Naive B cell (primary cell): ENCODE measurements at places on chromosomes 16 and 17. TPM values are rescaled to one million over a fixed set of nuclear protein-coding genes. Genes with fewer than 3 reads are reported as not detected.

GRCh38 chr17:40178660-40179059 is 1.4 kb downstream of the RAPGEFL1 start:
- H3K4me1 ChIP-seq = peaks cover 21% of the 10 kb centered on the region
- H3K27me3 ChIP-seq = no peaks in the 10 kb centered on the region
- H3K27ac ChIP-seq = no peak overlapping the region
- H3K4me3 ChIP-seq = peak overlapping the region; percentile 58

GRCh38 chr17:61461967-61462718 is 9.9 kb downstream of the TBX4 start:
- H3K4me1 ChIP-seq = peaks cover 31% of the 10 kb centered on the region
- H3K27me3 ChIP-seq = peaks cover 74% of the 10 kb centered on the region
- H3K4me3 ChIP-seq = peak overlapping the region; percentile 68
- no peak for DNase-seq

- no peak overlapping the region for H3K4me3 ChIP-seq
- H3K27me3 ChIP-seq = no peaks in the 10 kb centered on the region
- H3K27ac ChIP-seq = no peak overlapping the region
- no peak for DNase-seq
- H3K4me1 ChIP-seq = peaks cover 4% of the 10 kb centered on the region
Measured at GRCh38 chr17:45030733-45031132, 20.7 kb downstream of the DCAKD start.

DNA sequence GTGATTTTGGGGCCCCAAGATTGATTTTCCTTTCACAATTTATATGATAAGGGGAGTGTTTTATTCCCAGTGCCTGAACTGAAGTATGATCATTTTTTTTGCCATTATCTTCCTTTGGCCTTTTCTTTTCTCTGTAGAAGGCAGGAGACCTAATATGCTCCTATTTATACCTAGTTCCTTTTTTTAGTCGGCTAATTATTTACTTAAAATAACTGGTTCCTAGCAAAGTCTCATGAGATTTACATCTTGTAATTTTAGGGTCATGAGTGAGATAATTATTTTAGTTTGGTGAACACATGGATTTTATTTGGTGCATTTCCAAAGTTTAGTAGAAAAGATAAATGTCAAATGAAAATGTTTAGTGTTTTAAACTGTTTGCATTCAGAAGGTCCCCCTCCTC is 24.8 kb downstream of the SEC14L1 start:
- H3K4me3 ChIP-seq = peak overlapping the region; percentile 36
- peaks cover 69% of the 10 kb centered on the region for H3K4me1 ChIP-seq
- peaks cover 29% of the 10 kb centered on the region for H3K36me3 ChIP-seq
- no peaks in the 10 kb centered on the region for H3K27me3 ChIP-seq
- H3K27ac ChIP-seq = peak overlapping the region; percentile 86

GRCh38 chr16:50683689-50684374 is 2.7 kb upstream of the SNX20 start:
- peaks cover 53% of the 10 kb centered on the region for H3K4me1 ChIP-seq
- no peaks in the 10 kb centered on the region for H3K27me3 ChIP-seq
- peak overlapping the region; percentile 93 for H3K27ac ChIP-seq
- peak; percentile 78 for DNase-seq

PRRT2 gene
- not detected for polyA plus RNA-seq

TMEM204 gene
- 11.2 TPM for polyA plus RNA-seq

- DNase-seq = no peak
- peaks cover 24% of the 10 kb centered on the region for H3K36me3 ChIP-seq
- H3K27me3 ChIP-seq = no peaks in the 10 kb centered on the region
- H3K4me1 ChIP-seq = peaks cover 6% of the 10 kb centered on the region
Measured at GRCh38 chr17:55411463-55411855, 10.2 kb downstream of the MMD start.

DNA sequence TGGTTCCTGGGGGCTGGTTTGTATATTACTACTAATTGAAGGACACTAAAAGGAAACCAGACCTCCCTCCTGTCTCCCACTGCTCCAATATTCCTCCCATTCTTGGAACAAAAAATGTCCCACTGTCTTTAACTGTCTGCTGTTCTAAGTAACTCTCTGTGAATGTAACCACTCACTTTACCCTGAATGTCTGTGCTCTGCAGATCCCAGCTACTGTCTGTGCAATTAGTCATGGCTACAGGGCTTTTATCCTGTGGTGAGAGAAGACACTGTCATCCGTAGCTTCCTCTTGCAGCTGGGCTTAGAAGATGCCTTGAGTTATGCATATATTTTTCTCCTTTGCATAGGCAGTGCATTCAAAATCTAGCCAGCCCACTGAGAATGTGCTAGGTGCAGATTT is 853.8 kb downstream of the CDH8 start:
- no peaks in the 10 kb centered on the region for H3K36me3 ChIP-seq
- no peak overlapping the region for H3K4me3 ChIP-seq
- H3K27me3 ChIP-seq = no peaks in the 10 kb centered on the region
- no peaks in the 10 kb centered on the region for H3K4me1 ChIP-seq
- no peak overlapping the region for H3K27ac ChIP-seq

DNA sequence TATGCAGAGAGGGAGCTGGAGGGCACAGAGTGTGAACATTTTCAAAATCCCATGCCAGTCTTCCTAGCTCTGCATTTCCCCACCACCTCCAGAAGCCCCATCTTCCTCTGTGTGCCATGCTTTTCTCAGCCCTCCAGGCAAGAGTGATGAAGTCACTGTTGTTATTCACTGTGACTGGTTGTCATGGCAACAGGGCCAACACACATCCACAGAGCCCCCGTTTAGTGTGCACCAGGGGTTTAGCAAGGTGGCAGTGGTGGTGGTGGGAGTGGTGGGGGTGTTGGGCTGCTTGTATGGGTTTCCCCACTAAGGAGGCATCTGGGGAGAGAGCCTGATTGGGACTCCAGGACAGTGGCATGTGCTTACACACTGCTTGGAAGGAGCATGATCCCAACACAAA is 309.9 kb upstream of the ASIC2 start:
- no peaks in the 10 kb centered on the region for H3K36me3 ChIP-seq
- H3K4me3 ChIP-seq = no peak overlapping the region
- no peak overlapping the region for H3K27ac ChIP-seq

- H3K4me1 ChIP-seq = no peaks in the 10 kb centered on the region
- DNase-seq = no peak
- peaks cover 9% of the 10 kb centered on the region for H3K36me3 ChIP-seq
- H3K27me3 ChIP-seq = peaks cover 9% of the 10 kb centered on the region
Measured at GRCh38 chr17:72421128-72422092, 300.6 kb downstream of the SOX9 start.

DNA sequence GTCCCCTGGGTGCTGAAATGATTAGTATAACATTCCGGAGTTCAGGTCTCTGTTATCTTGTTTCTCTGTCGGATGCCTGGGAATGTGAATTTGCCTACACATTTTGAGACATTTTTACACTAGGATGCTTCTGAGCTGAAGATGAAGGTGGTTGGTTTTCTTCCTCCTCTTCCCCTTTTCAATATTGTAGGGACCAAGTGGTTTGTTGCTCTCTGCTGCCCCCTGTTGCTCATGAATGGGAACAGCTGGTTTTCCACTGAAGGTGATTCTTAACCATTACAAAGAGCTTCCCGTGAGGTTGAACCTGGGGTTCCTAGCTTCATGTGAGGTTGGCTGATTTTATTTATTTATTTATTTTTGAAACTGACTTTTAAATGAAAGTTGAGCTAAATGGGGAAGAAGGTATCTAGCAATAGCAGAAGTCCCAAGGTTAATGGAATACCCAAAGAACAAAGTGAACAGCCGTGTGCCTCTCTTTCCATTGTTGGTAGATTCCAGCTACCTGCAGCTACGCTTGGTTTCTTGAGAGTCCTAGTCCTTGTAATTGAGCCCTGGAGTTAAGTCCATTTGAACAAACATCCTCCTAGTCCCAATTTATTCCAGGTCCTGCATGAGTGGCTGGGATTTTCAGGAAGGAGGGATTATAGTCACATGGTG is 983.9 kb upstream of the EEF2KMT start:
- H3K36me3 ChIP-seq = no peaks in the 10 kb centered on the region
- H3K4me1 ChIP-seq = no peaks in the 10 kb centered on the region
- no peak overlapping the region for H3K4me3 ChIP-seq

GPR139 gene
- not detected for polyA plus RNA-seq

DNA sequence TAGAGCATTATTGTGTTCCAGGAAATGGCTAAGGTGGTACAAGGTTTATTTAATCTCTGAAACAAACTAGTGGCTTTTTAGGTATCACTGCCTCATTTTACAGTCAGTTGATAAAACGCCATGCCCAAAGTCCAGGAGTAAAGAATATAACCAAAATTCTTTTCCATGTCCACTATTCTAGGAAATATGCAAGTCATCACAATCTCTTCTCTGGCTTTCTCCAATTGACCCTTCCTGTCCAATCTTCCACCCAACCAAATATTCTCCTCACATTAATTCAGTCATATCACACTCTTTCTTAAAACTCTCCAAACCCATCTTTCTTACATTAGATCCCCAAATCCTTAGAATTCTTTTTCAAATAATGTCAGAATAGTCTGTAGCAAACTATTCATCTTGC is 1110.0 kb upstream of the CDH8 start:
- H3K27me3 ChIP-seq = no peaks in the 10 kb centered on the region
- no peak for DNase-seq
- H3K4me1 ChIP-seq = no peaks in the 10 kb centered on the region
- H3K4me3 ChIP-seq = no peak overlapping the region
- H3K36me3 ChIP-seq = no peaks in the 10 kb centered on the region

DNA sequence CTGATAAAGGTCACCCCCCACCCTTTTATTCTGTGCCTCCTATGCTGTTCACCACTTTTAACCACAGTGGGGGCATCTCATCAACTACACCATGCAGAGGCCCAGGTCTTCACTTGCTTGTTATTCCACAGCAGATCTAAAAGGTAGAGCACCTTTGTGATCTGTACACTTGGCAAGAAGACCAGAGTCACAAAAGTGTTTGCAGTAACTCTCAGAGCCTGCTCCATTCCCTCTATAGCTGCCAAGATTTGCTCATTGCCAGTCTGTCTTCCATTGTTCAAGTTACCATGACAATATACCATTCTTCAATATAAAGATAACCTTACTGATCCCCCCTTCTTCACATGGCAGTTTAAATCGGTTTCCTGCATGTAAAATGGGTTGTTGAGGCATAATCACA is 180.0 kb downstream of the TOX3 start:
- no peaks in the 10 kb centered on the region for H3K4me1 ChIP-seq
- no peak overlapping the region for H3K4me3 ChIP-seq
- H3K27ac ChIP-seq = no peak overlapping the region
- no peaks in the 10 kb centered on the region for H3K36me3 ChIP-seq
- no peaks in the 10 kb centered on the region for H3K27me3 ChIP-seq

RCVRN gene
- not detected for polyA plus RNA-seq

DNA sequence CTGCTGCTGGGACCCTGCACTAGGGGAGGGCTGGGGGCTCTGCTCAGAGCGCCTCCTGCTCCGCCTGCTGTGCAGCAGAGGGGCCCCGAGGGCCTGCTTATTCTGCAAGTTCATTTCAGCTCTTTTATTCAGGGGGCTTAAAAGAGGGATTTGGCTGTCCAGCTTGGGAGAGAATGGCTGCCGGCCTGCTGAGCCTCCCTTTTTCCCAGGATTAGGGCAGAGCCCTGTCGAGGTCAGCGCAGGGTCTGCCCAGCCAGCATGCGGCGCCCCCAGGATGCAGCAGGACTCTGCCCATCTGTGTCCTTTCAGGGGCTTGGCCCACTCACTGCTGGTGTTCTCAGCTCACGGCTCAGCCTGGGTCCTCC is 1.1 kb downstream of the SMIM5 start:
- H3K4me3 ChIP-seq = no peak overlapping the region
- DNase-seq = no peak
- no peaks in the 10 kb centered on the region for H3K36me3 ChIP-seq
- peaks cover 18% of the 10 kb centered on the region for H3K4me1 ChIP-seq

- H3K4me3 ChIP-seq = no peak overlapping the region
- H3K36me3 ChIP-seq = no peaks in the 10 kb centered on the region
- peaks cover 4% of the 10 kb centered on the region for H3K4me1 ChIP-seq
- H3K27ac ChIP-seq = no peak overlapping the region
Measured at GRCh38 chr17:36755586-36755985, 154.2 kb downstream of the MRM1 start.

GRCh38 chr16:17076092-17076754 is 394.5 kb downstream of the XYLT1 start:
- no peak overlapping the region for H3K4me3 ChIP-seq
- H3K27me3 ChIP-seq = no peaks in the 10 kb centered on the region
- peaks cover 19% of the 10 kb centered on the region for H3K4me1 ChIP-seq
- no peak for DNase-seq
- no peak overlapping the region for H3K27ac ChIP-seq

DNA sequence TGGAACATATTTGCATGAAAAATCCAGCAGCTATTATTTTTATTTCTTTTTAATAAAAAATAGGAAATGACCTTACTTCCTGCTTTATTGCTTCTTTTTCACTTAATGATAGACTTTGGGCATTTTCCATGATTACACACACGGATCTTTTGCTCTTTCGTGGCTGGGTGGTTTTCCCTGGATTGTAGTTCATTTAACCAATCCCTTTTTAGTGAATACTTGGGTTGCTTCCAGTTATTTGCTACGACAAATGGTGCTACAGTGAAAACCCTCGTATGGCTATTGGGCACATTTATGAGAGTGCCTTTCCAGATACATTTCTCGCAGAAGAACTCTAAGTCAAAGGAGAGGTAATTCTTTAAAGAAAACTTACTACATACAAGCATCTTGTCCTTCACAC is 38.6 kb downstream of the FOXL1 start:
- H3K4me3 ChIP-seq = no peak overlapping the region
- H3K4me1 ChIP-seq = no peaks in the 10 kb centered on the region
- no peaks in the 10 kb centered on the region for H3K36me3 ChIP-seq

KRTAP9-8 gene
- not detected for polyA plus RNA-seq

DNA sequence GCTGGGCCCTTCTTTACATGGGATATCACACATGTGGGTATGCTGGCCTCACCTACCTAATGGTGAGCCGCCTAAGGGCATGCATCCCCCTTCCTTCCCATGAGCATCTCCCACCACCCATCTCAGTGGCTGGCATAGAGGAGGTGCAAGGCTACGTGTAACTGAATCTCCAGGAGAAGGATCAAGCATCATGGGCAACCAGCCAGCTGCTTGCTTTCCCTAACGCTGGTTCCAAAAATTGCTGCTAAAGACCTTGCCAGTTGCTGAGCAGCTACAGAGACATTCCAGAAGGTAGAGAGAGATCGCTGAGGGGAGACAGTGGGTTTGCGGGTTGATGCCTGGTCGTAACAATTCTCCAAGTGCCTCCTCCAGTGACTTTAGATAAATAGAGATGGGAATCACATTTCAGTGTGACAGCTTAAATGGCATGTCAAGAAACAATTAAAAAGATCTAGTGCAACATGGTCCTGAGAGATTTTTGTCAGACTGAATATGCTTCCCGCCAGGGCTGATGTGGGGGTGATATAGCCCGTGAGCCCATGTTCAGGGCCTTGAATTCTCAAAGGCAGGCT is 378.4 kb upstream of the CDH5 start:
- no peaks in the 10 kb centered on the region for H3K27me3 ChIP-seq
- H3K4me1 ChIP-seq = no peaks in the 10 kb centered on the region
- H3K36me3 ChIP-seq = no peaks in the 10 kb centered on the region
- H3K27ac ChIP-seq = no peak overlapping the region
- H3K4me3 ChIP-seq = no peak overlapping the region

ANKRD40CL gene
- not detected for polyA plus RNA-seq

HAP1 gene
- not detected for polyA plus RNA-seq
